ENCODE measurements at places on chromosomes 7 and 10. TPM values are rescaled to one million over a fixed set of nuclear protein-coding genes. Genes with fewer than 3 reads are reported as not detected.

GALNT17 gene
- polyA plus RNA-seq, result 3.4 TPM

TDRD1 gene
- 0.08 TPM for polyA plus RNA-seq

NUTM2B gene
- polyA plus RNA-seq, result 4.6 TPM

DCLRE1C gene
- polyA plus RNA-seq, result 1.8 TPM

DGKB gene
- polyA plus RNA-seq, result 0.92 TPM

STRIP2 gene
- 0.38 TPM for polyA plus RNA-seq

DNA sequence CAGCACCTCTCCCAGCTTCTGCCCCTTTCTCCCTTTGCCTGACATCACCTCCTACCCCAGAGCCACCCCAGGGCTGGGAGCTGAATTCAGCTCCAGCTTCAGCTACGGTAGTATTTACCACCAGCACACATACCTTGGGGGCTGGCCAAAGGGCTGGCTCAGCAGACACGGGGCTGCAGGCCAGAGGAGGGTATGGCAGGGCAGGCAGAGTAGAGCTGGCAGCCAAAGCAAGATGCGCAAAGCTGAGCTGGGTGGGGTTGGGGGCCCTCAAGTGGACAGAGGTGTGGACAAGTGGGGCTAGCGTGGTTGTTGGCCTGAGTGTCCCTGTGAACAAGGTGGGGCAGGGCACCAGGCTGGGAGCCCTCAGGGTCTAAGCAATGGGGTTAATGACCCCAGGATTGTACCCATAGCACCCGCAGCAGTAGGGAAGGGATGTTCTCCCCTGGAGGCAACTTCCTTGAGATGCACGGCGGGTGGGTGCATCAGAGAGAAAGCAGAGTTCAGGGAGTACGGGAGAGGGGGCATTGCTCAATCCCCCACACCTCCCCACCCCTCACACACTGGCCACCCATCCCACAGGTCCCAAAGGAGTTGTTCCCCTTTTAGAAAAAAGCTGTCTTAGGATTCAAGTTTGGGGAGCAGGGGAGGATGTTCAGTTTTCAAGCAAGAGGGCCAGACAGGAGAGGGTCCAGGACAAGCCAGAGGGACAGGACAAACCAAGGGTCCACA is 8.0 kb downstream of the VSIR start:
- no peak overlapping the region for H3K4me3 ChIP-seq
- no peak overlapping the region for H3K27ac ChIP-seq
- H3K4me1 ChIP-seq, result peaks cover 16% of the 10 kb centered on the region
- DNase-seq, result no peak
- no peaks in the 10 kb centered on the region for H3K36me3 ChIP-seq
- no peaks in the 10 kb centered on the region for H3K27me3 ChIP-seq

- DNase-seq, result no peak
- no peak overlapping the region for H3K4me3 ChIP-seq
- no peaks in the 10 kb centered on the region for H3K36me3 ChIP-seq
- H3K4me1 ChIP-seq, result peaks cover 10% of the 10 kb centered on the region
- H3K27ac ChIP-seq, result no peak overlapping the region
Observed at GRCh38 chr10:96700374-96701099, 19.8 kb downstream of the PIK3AP1 start.

DNA sequence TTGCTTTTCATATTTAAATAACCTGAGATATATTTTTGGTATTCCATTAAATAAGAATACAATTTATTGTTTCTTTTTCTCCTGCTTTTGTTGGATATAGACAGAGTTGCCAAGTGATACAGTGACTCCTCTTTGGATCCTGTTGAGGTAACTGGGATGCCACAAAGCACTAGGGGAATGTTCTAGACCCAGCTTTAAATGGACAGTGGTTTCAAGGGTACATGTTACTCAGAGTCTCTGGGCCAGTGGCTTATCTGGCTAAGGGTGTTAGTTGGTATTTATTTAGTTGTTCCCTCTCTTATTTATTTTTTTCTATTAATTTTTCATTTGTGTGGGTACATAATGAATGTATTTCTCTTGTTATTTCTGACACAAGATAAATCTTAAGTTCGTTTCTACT is 9.1 kb downstream of the GBF1 start:
- no peak overlapping the region for H3K4me3 ChIP-seq
- no peak overlapping the region for H3K27ac ChIP-seq
- DNase-seq, result no peak
- H3K36me3 ChIP-seq, result no peaks in the 10 kb centered on the region

DNA sequence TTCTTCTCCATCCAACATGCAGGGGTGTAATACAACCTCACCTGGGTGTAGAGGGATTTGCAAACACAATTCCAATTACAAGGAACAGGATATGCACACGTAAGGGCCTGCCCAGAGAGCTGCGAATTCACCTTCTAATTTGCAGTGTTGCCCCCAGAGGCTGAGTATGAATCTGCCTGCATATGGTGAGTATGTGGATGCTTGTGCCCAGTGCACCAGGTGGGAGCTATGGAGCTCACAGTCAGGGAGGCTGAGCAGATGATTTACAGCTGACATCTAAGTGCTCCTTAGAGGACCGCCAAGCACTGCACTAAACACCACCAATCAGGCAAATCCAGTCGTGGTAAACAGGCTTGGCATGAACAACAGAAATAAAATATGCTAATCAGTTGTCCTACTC is 132.0 kb downstream of the RELN start:
- no peak overlapping the region for H3K27ac ChIP-seq
- H3K4me3 ChIP-seq, result no peak overlapping the region
- H3K36me3 ChIP-seq, result no peaks in the 10 kb centered on the region
- DNase-seq, result no peak
- no peaks in the 10 kb centered on the region for H3K27me3 ChIP-seq

DNA sequence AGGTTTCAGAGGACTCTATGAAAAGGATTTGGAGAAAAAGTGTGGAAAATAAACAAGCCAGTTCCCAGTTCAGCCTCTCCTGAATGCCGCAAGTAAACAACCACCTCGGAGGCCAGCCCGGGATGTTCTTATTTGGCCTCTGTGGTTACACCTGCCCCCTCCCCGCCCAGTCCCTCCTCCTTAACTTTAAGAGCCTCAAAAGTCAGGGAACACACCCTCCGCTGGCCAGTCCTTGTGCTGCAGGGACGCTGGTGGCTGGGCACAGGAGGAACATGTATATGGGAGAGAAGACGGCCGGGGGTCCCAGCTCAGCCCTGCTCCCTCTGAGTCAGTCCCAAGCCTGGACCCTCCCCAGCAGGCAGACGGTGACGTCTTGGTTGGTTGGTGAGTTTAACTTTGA is 6.1 kb downstream of the CHST3 start:
- no peaks in the 10 kb centered on the region for H3K27me3 ChIP-seq
- no peaks in the 10 kb centered on the region for H3K4me1 ChIP-seq
- no peak overlapping the region for H3K27ac ChIP-seq

DNA sequence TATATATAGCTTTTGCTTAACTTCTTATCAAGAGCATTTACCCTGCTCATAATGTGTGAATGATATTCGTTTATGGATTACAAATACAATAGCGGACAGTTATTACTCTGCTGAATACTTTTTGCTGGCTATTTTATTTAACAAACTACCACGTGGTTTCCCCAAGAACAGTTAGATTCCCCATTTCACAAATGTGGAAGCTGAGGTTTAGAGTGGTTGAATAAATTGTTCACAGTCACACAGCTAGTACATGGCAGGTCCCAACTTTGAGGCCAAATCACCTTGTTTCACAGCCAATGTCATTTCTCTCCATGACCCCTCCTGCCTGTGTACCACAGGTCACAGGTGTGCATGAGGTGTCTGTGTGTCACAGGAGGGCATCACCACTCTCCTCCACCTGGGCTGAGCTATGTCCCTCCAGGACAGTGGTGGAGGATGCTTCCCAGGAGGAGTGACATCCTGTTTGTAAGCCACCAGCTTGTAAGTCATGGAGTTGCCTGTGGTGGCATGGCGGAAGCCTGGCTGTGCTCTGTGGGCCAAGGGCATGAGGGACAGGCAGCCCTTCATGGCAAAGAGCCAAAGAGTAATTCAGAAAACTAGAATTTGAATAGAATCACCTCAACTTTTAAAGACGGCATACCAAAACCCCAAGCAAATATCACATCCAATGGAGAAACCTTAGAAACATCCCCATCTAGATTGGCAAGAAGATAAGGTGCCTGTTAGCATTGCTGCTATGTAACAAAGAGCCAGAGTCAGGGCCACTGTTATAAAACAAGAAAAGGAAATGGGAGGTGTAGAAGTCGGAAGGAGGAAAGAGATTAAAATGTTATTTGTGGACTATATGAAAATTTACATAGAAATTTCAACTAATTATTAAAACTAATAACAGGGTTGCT is 51.9 kb downstream of the AOC1 start:
- no peaks in the 10 kb centered on the region for H3K4me1 ChIP-seq
- no peak for DNase-seq
- no peak overlapping the region for H3K4me3 ChIP-seq
- H3K27ac ChIP-seq, result peak overlapping the region; percentile 44
- H3K36me3 ChIP-seq, result no peaks in the 10 kb centered on the region

GRCh38 chr7:93092757-93093370 is 24.9 kb downstream of the SAMD9 start:
- no peak overlapping the region for H3K27ac ChIP-seq
- H3K27me3 ChIP-seq, result no peaks in the 10 kb centered on the region
- DNase-seq, result no peak
- no peak overlapping the region for H3K4me3 ChIP-seq
- no peaks in the 10 kb centered on the region for H3K4me1 ChIP-seq

DNA sequence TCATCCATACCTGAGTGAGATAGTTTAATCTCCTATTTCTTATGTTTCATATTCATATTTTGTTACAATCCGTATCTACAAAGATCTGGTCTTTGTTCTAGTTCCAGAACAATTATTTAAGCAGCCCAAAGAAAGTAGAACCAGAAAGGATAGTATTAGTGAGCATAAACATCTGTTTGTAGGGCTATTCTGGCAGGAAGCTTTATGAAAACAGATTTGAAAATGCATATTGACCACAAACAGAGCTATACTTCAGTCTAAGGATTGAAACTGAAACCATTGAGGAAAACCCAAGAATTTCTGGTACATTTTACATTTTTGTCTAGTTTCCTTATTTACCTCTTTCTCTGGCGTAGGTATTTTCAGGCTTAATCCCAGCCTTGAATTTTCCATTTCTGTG is 28.1 kb downstream of the LRGUK start:
- no peaks in the 10 kb centered on the region for H3K36me3 ChIP-seq
- no peak for DNase-seq
- no peaks in the 10 kb centered on the region for H3K27me3 ChIP-seq
- no peak overlapping the region for H3K4me3 ChIP-seq
- no peaks in the 10 kb centered on the region for H3K4me1 ChIP-seq

DNA sequence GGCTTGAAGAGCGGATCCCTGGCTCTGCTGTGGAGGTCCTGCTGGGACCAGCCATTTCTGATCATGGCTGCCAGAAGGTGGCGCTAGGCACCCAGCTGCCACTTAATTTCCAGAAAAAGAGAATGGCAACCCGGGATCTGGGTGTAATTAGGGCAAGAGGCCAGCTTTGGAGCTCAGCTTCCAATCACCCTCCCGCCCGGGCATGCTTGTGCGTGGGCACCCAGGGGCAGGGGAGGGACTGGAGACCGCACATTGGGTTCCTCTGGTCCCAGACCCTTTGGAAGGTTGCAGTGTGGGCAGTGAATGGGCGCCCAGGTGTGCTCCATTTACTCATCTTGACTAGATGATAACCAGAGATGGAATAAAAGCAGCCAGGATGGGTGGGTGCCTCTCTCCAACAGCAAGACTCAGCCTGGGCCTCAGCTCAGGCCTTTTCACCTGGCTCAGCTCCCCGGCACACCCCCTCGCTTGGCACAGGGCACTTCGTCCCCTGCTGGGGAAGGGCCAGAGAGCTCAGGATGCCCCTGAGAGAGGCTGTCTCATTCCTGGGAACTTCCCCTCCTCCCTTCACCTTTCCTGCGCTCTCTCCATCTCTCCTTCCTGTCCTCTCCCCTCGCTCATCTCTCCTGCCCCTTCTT is 14.7 kb downstream of the FAM241B start:
- H3K36me3 ChIP-seq, result no peaks in the 10 kb centered on the region
- no peak overlapping the region for H3K27ac ChIP-seq
- no peaks in the 10 kb centered on the region for H3K4me1 ChIP-seq
- peak; percentile 35 for DNase-seq
- H3K4me3 ChIP-seq, result no peak overlapping the region

DNA sequence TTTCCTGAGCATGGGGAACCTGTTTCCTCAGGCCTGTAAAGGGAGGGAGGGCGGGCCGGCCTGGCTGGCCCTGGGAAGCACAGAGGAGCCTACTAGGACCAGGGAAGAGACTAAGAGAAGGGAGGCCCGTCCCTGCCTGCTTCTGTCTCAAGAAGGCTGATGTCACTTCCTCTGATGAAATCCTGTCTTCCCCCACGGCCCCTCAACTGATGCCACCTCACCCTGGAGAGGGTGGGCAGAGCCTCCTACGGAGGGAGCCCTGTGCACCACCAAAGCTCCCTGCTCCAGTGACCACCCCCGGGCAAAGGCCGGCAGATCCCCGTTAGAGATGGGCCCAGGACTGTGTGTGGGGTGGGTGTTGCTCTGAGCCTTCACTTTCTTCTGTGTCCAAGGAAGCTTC is 1.0 kb upstream of the PILRA start:
- H3K27ac ChIP-seq, result peak overlapping the region; percentile 52
- no peak for DNase-seq
- no peaks in the 10 kb centered on the region for H3K27me3 ChIP-seq
- H3K36me3 ChIP-seq, result no peaks in the 10 kb centered on the region
- no peak overlapping the region for H3K4me3 ChIP-seq
- H3K4me1 ChIP-seq, result no peaks in the 10 kb centered on the region

- DNase-seq, result no peak
- H3K27ac ChIP-seq, result peak overlapping the region; percentile 74
- H3K4me1 ChIP-seq, result peaks cover 6% of the 10 kb centered on the region
- no peaks in the 10 kb centered on the region for H3K36me3 ChIP-seq
- H3K4me3 ChIP-seq, result peak overlapping the region; percentile 18
Observed at GRCh38 chr7:123533929-123534382, 439 bp downstream of the IQUB start.

- no peak overlapping the region for H3K4me3 ChIP-seq
- H3K27me3 ChIP-seq, result no peaks in the 10 kb centered on the region
- H3K4me1 ChIP-seq, result no peaks in the 10 kb centered on the region
- no peak for DNase-seq
- H3K36me3 ChIP-seq, result no peaks in the 10 kb centered on the region
Observed at GRCh38 chr10:56782503-56782902, 421.4 kb upstream of the ZWINT start.

DNA sequence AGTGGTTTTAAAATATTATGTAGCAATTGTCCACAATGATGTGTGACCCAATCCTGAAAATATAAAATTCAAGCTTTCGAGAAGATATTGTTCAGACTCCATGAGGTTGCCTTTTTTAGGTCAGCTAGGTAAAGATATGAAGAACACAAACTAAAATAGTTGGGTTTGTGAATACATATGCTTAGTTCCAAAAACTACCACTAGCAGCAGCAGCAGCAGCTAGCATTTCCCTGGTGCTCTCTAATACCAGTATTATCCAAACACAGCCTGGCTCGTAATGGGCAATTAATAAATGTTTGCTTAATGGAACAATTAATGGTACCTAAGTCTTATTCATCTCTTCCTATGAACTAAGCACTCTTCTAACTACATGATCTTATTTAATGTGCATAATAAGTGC is 362.5 kb downstream of the MALRD1 start:
- no peak overlapping the region for H3K4me3 ChIP-seq
- H3K27me3 ChIP-seq, result no peaks in the 10 kb centered on the region
- H3K4me1 ChIP-seq, result no peaks in the 10 kb centered on the region
- no peak overlapping the region for H3K27ac ChIP-seq
- H3K36me3 ChIP-seq, result no peaks in the 10 kb centered on the region
